Stomach (tissue), 19 donors: ENCODE measurements at places on chromosomes 7 and 10. TPM values are rescaled to one million over a fixed set of nuclear protein-coding genes. Genes with fewer than 3 reads are reported as not detected.
A peak's percentile ranks its signal among the peaks of the same experiment; 100 is the strongest.

GRCh38 chr7:2138146-2138765, 94.5 kb downstream of the MAD1L1 start:
- peaks cover 32% of the 10 kb centered on the region for H3K36me3 ChIP-seq
- peak; percentile 75 for DNase-seq
- H3K27me3 ChIP-seq: no peaks in the 10 kb centered on the region
- H3K4me3 ChIP-seq: no peak overlapping the region
- no peak overlapping the region for H3K27ac ChIP-seq

Gene NXPH1
- not detected for total RNA-seq

Gene PRTFDC1
- 1.2 TPM for total RNA-seq

- H3K36me3 ChIP-seq: no peaks in the 10 kb centered on the region
- no peaks in the 10 kb centered on the region for H3K4me1 ChIP-seq
These were observed 116.0 kb upstream of the PCGF5 start for GRCh38 chr10:91104193-91105041.

DNA sequence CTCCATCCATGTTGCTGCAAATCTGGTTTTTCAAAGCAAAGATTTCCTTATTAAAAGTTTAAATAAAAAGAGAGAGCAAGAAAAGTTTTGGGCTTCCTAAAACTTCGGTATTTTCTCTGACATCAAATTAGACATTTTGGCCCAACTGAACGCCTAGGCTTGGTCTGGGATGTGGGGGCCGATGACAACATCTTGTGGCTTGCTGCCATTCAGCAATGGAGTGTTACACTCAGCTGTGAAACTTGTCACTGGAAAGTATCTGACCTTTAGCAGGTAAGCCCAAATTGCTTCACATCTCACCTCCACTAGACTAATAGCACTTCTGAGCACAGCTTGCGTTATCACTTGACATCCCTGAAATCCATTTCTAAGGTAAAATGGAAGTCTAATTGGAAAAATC, 320.6 kb downstream of the GATA3 start:
- no peaks in the 10 kb centered on the region for H3K4me1 ChIP-seq
- H3K36me3 ChIP-seq: no peaks in the 10 kb centered on the region
- no peaks in the 10 kb centered on the region for H3K27me3 ChIP-seq
- H3K4me3 ChIP-seq: no peak overlapping the region
- no peak for DNase-seq
- no peak overlapping the region for H3K27ac ChIP-seq

Gene ASAH2B
- total RNA-seq: 5.1 TPM

Gene TAS2R5
- 9.8 TPM for total RNA-seq

Gene FAM3C
- total RNA-seq: 147 TPM

GRCh38 chr10:4543938-4544533, 282.0 kb upstream of the AKR1E2 start:
- H3K4me3 ChIP-seq: no peak overlapping the region
- no peaks in the 10 kb centered on the region for H3K36me3 ChIP-seq
- DNase-seq: no peak
- H3K27me3 ChIP-seq: no peaks in the 10 kb centered on the region
- no peaks in the 10 kb centered on the region for H3K4me1 ChIP-seq

Gene TMEM140
- total RNA-seq: 0.89 TPM

DNA sequence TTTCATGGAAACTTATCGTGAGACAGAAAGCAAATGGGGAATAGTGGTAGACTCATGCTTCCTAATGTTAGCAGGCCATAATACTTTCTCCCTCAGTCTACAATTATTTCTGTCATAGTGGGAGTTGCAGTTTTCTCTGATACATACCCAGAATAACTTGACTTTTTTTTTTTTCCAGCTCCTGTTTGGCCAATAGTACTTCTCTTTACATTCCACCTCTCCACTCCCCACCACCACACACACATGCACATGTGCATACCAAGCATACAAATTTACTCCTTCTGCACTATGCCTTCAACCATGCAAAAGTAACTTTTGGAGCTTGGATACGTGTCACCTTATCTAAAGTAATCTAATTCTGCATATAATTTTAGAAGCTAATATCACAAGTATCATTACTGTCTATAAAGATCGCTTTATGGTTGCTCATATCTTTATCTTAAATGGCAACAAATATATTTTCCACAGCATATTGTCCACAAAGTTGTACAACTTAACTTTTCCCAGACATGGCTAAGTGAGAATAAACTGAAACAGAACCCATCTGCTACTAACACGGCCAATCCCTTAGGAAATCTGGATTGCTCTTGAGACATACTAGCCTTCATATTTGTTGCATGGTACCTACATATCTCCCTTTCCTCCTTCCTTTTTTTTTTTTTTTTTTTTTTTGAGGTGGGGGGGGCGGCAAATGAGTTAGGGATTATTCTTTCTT, 49.0 kb downstream of the TES start:
- H3K4me3 ChIP-seq: no peak overlapping the region
- peaks cover 15% of the 10 kb centered on the region for H3K36me3 ChIP-seq
- H3K27me3 ChIP-seq: no peaks in the 10 kb centered on the region
- H3K27ac ChIP-seq: no peak overlapping the region
- DNase-seq: no peak
